ENCODE measurements at places on chromosomes 13 and 19.
A peak's percentile ranks its signal among the peaks of the same experiment; 100 is the strongest.

DNA sequence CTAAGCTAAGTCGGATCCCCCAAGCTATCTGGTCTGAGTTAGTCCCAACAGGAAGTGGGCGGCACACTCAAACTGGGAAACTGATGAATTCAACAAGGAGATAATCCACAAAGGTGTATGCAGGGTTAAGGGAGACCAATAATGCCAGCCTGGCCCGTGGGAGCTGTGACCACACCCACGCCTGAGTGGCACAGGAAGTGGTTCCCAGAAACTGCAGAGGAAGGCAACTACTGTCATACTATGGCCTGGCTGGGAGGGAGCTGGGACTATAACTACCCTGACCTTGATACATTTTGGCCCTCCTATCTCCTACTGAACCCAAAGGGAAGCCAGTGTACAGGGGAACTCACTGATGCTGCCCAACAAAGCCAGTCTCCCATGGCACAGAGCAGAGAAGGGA is 85.5 kb upstream of the TDRD3 start:
- DNase-seq, result no peak

DNA sequence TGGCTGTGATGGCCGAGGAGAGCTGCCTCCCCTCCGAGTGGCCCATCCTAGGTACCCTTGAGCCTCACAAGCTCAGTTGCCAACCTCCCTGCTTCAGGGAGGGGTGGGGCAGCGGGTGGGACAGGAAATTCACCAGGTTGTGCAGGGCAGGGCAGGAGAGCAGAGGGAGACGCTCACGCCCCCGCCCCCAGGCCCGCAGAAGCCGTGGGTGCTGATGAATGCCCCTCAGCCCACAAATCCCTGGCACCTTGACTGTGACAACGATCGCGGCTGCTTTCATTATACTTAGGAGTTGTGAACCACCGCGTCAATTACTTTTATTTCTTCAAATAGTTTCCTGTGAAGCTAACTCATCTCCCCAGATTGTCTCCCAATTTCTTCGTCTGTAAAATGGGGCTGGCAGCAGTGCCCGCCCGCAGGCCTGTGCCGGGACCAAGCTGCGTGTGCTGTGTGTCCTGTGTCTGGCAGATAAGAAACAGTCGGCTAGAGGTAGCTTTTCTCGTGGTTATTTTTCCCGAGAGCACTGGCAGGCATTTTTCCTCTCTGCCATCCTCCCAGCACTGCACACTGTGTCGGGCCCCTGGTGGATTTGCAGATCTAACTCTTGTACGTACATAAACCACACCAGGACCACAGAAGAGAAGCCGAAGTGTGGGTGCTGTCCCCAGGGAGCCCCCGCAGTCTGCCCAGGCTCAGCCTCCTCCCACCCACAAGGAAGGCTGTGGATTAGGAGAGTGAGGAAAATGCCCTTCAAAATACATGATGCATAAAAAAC is 7.9 kb upstream of the RASA3 start:
- no peak for DNase-seq

GRCh38 chr13:29909975-29910674 is 59.7 kb upstream of the UBL3 start:
- DNase-seq, result no peak

DNA sequence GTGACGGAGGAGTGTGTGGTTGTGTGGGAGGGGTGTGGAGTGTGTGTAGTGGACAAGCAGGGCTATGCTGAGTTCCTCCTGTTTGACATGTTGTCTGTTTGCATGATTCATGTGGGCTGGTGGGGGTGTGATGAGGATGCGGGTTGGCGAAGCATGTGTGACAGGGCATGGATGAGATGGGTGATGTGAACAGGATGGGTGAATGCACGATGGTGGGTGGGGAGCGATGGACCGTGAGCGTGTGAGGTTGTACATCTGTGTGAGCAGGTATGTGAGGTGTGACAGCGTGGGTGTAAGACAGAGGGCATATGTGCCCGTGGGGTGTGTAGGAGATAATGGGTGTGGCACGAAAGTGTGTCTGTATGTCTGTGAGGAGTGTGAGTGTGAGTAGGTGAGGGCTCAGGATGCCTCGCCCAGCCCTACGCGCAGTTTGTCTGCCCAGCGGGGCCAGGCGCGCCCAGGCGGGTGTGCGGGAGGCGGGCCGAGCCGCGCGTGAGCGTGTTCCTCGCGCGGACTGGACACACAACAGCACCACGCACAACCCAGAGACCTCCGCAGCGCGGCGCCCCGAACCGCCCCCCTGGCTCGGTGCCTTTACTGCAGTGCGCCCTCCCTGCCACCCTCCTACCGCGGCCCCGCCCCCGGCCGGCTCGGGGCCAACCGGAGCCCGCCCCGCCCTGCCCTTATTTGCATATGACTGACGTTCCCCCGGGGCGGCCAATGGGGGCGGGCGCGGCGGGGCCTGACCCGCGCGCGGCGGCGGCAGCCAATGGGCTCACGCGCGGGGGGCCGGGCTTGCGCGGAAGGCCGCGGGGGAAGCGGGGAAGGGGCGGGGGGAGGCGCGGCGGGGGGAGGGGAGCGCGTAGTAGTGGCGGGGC is 14.4 kb downstream of the CIC start:
- peak; percentile 89 for DNase-seq

- DNase-seq, result no peak
Measured at GRCh38 chr13:24288870-24289269, 20.5 kb upstream of the C1QTNF9 start.

DNA sequence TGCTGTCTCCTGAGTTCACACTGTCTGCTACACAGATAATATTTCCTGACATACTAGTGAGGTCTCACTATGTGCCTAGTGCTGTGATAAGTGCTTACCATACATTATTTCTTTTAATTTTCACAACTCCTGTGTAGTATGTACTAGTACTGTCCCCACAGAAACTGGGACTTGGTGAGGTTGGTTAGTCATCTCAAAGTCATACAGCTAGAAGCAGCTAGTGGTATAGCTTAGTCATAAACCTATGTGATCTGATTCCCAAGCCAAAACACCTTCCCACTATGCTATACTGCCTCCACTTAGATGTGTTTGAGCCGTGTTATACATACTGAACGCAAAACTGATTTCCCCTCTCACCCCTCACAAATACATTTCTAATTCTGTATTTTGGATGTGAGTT is 10.5 kb downstream of the MTMR6 start:
- no peak for DNase-seq

- DNase-seq, result no peak
Measured at GRCh38 chr13:46641274-46642081, 88.5 kb downstream of the LRCH1 start.

DNA sequence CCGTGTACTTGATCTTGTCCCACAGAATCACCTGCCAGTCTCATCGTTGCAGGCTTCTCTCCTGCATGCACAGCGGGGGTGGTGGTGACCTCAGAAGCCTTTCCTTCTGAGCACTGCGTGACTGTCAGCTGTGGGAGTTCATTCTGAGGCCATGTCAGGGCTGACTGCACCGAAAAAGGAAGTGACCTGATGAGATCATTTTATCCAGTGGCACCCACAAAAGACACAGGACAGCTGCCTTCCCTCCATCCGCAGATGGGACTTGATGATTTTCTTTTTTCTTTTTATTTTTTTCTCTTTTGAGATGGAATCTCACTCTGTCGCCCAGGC is 89.7 kb downstream of the RAB20 start:
- DNase-seq, result no peak

DNA sequence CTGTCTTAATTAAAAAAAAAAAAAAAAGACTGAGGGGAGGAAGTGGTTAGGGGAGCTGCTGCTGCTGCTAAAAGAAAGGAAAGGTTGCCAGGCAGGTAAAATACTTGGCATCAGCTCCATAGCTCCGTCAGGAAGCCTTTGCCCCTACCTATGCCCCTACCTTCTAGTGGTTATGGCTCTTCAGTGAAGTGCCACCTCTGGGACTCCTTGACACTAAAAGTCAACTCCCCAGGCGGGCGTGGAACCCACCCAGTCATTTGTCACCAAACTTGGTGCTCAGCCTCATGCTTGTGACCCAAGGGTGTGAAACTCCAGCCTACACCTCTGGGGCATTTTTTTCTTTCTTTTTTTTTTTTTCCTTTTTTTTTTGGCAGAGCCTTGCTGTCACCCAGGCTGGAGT is 4.9 kb upstream of the NECTIN2 start:
- DNase-seq, result no peak

DNA sequence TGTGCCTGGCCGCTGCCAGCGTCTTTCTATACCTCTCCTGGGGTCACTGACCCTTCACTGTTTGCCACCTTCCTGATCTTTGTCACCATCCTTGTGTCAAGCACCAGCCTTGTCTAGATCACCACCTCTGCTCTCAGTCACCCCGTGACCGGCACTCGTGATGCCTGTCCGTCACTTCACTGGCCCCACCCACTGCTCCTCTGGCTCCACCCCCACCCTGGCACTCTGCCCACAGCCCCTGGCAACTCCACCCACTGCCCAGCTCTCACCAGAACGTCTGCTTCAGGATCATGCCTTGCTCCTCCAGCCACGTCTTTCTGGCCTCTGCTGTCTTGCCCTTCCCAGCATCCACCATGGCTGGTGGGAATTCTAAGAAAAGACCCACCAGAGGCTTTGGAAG is 24.8 kb upstream of the PLA2G4C start:
- DNase-seq, result no peak

- no peak for DNase-seq
Measured at GRCh38 chr19:8004723-8005513, 523 bp downstream of the ELAVL1 start.

DNA sequence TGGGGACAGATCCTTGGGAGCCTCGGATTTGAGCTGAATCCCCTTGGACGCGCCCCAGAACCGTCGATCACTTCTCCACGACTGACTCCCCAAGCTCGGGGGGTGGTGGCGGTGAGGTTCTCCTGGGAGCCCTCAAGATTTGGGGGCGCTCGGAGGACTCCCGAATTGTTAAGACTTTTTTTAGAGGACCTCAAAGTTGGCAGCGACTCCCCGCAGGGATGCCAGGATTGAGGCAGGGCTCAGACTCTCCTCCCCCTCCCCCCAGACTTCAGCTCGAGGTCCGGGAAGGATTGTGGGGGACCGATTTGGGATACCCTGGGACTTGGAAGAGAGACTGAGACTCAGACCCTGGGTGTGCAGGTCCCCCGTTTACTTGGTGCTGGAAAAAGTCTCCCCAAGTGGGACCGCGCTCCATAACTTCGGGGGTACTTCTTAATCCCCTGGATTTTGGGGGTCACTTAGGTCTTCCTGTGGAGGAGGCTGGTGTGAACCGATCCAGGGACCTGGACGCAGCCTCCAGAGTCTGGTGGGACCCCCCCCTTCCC is 665 bp downstream of the VASP start:
- no peak for DNase-seq

DNA sequence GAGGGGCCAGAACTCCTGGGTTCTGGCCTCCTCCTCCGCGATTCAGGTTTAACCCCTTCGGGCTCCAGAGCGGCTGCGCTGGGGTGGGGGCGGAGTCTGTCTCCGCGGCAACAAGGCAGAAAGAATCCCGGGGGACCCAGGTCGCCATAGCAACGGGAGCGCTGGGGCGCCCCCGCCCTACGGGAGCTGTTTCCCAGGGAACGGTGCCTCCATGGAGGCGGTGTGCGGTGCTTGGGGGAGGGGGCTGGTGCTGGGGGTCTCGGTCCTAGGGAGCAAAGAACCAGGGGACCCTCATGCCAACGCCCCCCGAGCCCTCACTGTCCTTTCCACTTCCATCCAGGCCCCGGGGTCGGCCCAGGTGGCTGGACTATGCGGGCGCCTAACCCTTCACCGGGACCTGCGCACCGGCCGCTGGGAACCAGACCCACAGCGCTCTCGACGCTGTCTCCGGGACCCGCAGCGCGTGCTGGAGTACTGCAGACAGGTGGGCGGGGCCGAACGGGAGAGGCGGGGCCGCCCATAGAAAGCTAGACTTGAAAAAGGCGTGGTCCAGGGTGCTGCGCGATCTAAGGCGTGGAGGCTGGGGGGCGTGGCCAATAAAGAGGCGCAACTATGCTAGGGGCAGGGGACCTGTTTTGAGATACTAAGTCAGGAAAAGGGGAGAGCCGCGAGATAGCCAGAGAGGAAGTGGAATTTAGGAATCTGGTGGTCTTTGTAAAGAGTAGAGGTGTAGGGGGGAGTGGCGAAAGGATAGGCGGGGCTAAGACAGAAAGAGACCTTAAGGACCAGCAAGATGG is 1.2 kb downstream of the APLP1 start:
- no peak for DNase-seq

DNA sequence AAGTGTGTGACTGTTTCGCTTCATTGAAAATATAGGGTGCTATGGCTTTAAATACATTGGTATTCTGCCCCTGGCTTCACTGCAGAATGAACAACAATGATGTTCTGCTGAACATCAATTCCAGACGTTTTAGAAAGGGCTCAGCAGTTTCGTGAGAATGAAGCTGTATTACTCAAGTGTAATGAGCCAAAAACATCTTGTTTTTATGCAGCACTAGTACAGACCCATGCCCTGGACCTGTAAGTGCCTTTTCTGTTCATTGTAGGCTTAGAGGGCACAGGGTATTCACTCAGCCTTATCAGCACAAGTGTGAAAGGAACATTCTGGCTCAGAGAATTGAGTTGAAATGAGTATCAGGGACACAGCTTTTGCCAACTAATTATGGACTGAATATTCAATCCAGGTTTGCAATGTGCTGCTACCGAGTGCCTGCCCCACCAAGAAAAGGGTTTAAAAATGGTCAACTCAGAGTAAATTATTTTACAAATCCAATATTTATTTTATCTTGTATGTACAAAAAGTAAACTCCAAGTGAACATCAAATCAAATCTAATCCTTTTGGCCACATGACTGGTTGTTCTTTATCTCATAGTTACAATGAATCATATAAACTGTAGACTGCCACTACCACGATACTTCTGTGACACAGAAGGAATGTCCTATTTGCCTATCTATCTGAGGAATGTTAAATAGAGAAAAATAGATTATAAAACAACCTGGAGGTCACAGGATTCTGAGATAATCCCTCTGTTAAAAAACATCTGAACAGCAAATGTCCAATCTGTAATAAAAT is 362.8 kb downstream of the NALCN start:
- no peak for DNase-seq

GRCh38 chr13:94708031-94708859 is 4.1 kb downstream of the SOX21 start:
- DNase-seq, result no peak

GRCh38 chr13:25375727-25376358 is 4.1 kb downstream of the ATP8A2 start:
- DNase-seq, result no peak

GRCh38 chr19:18687740-18688465 is 4.4 kb downstream of the CRTC1 start:
- no peak for DNase-seq

DNA sequence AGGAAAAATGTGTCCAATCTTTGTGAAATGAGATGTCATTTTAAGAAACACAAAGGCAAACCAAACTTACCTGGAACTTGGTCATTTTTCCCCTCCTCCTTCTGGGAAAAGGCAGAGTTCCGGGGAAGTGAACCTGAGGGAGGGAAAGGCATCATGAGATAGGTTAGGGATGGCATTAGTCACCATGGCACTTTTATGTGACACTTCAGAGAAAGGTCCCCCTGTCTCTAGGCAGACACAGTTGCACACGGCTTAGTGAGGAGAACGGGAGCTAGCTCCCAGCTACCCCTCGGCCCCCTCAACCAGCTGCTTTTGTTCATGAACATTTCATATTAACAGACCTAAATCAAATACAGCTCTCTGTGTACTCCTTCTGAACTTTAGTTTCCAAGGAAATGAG is 1.5 kb downstream of the ZNF235 start:
- no peak for DNase-seq

Data from urinary bladder (tissue), 4 donors.